ENCODE measurements at places on chromosomes 2 and 18. TPM values are rescaled to one million over a fixed set of nuclear protein-coding genes. Genes with fewer than 3 reads are reported as not detected.

- peak; percentile 55 for DNase-seq
These were observed 552.4 kb upstream of the CDH2 start for GRCh38 chr18:28729321-28729720.

- DNase-seq = peak; percentile 8
These were observed 120.3 kb downstream of the RDH14 start for GRCh38 chr2:18440141-18440661.

GRCh38 chr18:37524498-37525261 lies 40.9 kb downstream of the CELF4 start:
- no peak for DNase-seq

TMEM247 gene
- total RNA-seq = not detected

DNA sequence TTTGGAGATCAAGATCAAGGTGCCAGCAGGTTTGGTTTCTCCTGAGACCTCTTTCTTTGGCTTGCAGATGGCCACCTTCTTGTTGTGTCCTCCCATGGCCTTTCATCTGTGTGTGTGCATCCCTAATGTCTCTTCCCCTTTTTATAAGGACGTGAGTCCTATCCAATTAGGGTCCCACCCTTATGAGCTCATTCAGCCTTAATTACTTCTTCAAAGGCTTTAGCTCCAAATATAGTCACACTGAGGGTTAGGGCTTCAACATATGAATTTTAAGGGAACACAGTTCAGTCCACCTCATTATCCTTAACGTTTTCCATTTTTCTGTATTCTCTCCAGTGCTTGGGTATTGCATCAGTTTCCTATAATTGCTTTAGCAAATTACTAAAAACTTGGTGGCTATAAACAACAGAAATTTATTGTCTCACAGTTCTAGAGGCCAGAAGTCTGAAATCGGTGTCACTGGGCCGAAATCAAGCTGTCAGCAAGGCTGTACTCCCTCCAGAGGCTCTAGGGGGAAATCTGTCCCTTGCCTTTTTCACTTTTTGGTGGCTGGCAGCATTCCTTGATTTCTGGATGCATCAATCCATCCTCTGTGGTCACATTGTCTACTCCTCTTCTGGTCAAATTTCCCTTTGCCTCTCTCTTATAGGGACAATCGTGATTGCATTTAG lies 34.1 kb downstream of the CDC42EP3 start:
- DNase-seq = no peak

Data from mammary epithelial cell (primary cell).